ENCODE measurements at places on chromosomes 12 and 14. TPM values are rescaled to one million over a fixed set of nuclear protein-coding genes. Genes with fewer than 3 reads are reported as not detected.
A peak's percentile ranks its signal among the peaks of the same experiment; 100 is the strongest.

ZDHHC22 gene
- 0.60 TPM for total RNA-seq

TESPA1 gene
- total RNA-seq, result not detected

GRCh38 chr14:74981462-74981782 lies 21.3 kb upstream of the EIF2B2 start:
- H3K27me3 ChIP-seq, result no peaks in the 10 kb centered on the region
- H3K27ac ChIP-seq, result peak overlapping the region; percentile 81
- peaks cover 51% of the 10 kb centered on the region for H3K4me1 ChIP-seq
- H3K36me3 ChIP-seq, result no peaks in the 10 kb centered on the region
- H3K4me3 ChIP-seq, result no peak overlapping the region

DNA sequence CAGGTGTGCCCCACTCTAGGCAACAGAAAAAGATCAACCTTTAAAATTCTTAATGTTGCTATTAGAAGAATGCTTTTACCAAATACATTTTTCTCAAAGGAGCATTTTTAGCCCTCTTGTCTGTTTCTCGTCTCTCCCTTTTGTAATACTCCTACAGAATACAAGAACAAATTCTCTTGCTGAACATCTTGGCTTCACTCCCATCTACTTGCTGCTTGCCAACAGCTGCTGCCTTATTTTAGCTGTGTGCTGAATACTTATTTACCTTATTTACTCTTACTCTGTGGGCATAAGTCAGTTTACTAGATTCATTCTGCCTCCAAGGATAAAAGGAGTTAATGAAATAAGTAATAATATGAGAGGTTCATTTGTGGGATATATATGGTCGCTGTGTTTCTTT lies 70.8 kb downstream of the POLR3B start:
- H3K4me3 ChIP-seq, result no peak overlapping the region
- no peaks in the 10 kb centered on the region for H3K4me1 ChIP-seq
- DNase-seq, result no peak
- no peaks in the 10 kb centered on the region for H3K27me3 ChIP-seq
- H3K36me3 ChIP-seq, result no peaks in the 10 kb centered on the region

GRCh38 chr14:91238661-91239060 lies 5.8 kb downstream of the GPR68 start:
- no peak overlapping the region for H3K27ac ChIP-seq
- H3K4me1 ChIP-seq, result peaks cover 7% of the 10 kb centered on the region
- no peak overlapping the region for H3K4me3 ChIP-seq
- H3K27me3 ChIP-seq, result no peaks in the 10 kb centered on the region

DNA sequence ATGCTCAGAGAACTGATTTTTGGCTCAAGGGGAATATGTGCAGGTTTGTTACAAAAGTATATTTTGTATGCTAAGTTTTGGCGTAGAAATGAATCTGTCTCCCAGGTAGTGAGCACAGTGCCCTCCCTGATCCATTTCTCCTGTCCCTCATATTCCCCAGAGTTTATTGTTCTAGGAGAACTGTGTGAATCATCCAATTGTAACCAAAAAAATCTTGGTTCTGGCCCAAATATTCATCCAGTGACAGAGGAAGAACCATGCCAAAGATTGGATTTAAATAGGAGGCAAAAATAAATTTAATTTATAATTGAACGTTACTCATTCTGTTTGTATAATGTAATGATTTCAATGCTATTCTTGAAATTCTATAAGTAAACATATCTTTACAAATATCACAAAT lies 4.8 kb downstream of the CATSPERB start:
- no peaks in the 10 kb centered on the region for H3K4me1 ChIP-seq
- DNase-seq, result no peak
- no peak overlapping the region for H3K4me3 ChIP-seq
- H3K27me3 ChIP-seq, result peaks cover 31% of the 10 kb centered on the region
- no peaks in the 10 kb centered on the region for H3K36me3 ChIP-seq

All from A673 (cell line).